ENCODE measurements at places on chromosomes 2 and 18.

- no peak for DNase-seq
Measured at GRCh38 chr2:222572264-222572721, 83.6 kb downstream of the FARSB start.

DNA sequence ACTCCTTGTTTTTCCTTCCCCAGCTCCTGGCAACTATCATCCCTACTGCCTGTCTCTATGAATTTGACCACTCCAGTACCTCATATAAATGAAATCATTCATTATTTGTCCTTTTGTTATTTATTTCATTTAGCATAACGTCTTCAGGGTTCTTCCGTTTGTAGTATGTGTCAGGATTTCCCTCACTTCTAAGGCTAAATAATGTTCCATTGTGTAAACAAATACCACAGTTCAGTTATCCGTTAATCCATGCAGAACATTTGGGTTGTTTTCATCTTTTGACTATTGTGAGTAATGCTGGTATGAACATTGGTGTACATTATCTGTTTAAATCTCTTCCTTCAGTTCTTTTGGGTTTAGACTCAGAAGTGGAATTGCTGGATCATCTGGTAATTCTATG is 18.8 kb downstream of the DYNC2LI1 start:
- no peak for DNase-seq

- DNase-seq, result no peak
Measured at GRCh38 chr2:58862244-58862643, 621.1 kb upstream of the FANCL start.

GRCh38 chr2:15609341-15610042 is 17.8 kb downstream of the DDX1 start:
- DNase-seq, result no peak

DNA sequence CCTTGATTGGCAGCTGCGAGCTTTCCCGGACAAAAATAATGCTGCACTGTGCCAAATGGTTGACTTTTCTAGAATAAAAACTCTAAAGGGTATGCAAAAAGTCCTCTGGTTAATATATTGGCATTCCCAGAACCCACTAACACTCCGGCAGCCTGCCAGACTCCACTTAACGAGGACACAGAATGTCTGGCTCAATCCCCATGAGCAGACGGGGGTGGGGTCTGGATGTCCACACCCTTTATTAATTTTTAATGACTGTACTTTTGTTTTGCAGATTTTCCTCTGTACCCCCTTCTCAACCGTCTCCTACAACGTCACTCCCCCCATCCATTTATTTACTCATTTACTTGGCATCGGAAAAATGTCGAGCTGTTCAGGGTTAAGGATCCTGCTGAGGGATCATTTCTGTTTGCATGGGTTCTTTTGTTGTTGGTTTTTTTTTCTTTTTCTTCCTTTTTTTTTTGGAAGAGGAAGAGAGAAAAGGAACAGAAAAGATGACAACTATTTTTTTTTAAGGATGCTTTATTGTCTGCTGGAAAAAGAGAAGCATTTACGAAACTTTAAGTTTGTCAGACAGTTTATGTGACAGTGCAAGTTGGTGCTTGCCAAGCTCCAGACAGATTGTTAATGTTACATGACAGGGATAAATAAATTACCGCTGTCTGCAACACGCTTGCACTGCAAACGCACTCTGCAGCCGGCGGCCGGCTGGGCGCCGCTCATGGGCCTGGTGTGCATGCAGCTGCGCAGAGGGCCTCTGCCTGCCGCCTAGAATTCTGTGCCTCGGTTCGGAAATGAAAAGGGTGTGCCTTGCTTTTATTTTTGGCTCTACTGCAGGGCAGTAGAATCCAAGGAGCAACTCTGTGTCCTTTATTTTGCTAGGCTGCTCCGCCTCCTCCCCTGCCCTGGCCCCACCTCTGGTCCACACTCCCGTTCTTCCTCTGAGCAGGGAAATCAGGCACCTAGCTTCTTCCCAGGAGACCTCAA is 3.6 kb downstream of the LDLRAD4 start:
- peak; percentile 12 for DNase-seq

GRCh38 chr2:44097322-44097907 is 71.3 kb upstream of the PPM1B start:
- DNase-seq, result no peak

DNA sequence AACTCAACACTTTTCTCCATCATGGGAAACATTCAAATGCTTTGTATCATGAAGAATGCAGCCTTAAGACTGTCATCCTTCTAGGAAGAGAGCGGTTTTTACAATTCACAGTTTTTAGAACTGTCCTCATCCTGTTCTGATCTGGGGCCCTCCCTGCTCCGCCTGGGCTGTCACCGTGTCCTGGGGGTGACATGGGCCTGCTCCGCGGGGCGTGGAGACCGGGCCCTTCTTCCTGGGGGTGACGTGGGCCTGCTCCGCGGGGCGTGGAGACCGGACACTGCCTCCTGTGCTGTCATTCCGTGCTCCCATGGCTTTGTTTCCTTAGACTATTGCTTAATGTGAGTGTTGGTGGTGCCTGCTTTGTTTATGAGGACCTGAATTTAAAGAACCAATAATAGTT is 122.8 kb downstream of the TMEM18 start:
- DNase-seq, result no peak

- no peak for DNase-seq
Measured at GRCh38 chr2:100875516-100876230, 55.7 kb downstream of the NPAS2 start.

GRCh38 chr2:207282916-207283315 is 117.2 kb upstream of the KLF7 start:
- no peak for DNase-seq

DNA sequence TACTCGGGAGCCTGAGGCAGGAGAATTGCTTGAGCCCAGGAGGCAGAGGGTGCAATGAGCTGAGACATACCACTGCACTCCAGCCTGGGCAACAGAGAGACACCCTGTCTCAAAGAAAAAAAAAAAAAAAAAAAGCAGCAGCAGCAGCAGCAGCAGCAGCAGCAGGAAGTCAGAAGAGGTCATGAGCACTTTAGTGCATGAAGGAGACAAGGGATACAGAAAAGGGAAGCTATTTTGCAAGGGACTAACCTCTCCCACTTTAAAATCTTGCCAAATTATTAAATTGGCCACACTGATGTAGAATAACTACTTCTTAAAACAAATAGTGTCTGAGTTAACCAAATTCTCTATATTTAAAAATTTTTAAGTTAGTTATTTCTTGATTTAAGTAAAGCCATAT is 113.4 kb upstream of the PDE1A start:
- no peak for DNase-seq

DNA sequence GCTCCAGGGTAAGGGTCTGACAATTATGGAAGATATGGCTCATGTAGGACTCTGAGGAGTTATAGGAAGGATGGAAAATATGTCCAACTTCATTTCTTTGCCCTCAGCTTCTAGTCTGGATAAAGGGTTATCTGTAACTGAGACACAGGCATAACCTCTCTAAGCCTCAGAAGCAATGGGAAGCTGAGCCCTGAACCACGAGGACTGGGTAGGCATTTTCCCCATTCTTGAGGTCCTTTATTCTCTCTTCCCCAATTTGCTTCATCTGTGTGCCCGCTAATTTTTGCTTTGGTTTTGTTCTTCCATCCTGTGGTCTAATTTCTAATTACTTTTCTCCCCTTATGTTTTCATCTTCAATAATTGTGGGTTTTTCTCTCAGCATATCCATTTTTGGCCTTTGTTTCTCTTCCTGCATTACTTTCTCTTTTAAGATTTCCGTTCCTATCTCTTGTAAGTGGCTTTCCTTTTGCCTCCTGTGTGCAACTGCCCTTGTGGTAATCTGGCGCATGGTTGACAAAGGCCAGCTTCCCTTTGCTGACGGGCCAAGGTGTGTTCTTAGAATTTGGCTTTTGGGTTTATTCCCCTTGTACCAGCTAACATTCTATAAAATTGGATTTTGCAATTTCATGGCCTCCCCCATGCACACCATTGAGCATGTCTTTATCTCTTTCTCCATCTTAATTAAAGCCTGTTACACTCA is 343.8 kb downstream of the TXNL1 start:
- DNase-seq, result no peak

GRCh38 chr2:235510318-235510717 is 16.5 kb downstream of the AGAP1 start:
- no peak for DNase-seq

GRCh38 chr18:21391074-21391673 is 149.1 kb downstream of the GREB1L start:
- no peak for DNase-seq

GRCh38 chr2:215870088-215870490 is 143.3 kb downstream of the MREG start:
- DNase-seq, result peak; percentile 80

DNA sequence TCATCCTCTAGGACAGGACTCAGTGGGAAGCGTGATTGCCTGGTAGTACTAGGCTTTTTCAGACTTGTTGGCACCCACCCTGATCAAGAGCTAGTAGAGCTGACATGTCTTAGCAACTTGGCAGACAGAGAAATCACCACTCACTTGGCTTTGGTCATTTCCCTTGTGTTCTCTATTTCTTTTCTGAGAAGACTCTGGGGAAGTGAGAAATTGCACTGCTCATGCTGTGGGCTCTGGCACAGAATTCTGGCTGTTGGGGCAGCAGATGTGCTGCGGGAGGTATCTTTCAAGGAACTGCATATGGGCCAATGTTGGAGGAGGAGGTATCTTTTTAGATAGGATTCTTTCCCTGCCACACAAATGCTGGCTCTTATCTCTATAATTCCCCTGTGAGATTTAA is 529.1 kb upstream of the MEX3C start:
- DNase-seq, result no peak

DNA sequence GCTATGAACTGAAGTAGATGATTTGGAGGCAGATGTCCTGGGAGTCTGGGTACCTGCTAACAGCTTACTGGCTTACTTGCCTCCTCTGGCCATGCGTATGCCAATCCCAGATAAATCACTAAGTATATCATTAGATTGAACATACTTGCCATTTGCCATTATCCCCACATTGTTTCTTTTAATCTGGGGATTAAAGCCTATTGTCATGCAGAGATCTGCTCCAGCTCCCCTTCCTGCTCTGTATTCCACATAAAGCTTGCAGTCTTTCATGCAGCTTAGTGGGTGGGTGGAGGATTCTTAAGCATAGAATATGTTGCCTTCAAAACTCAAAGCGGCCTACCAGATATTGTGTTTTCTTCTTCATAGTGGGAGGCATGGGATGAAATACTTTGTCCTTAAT is 311.8 kb upstream of the MMADHC start:
- DNase-seq, result no peak

- DNase-seq, result no peak
Measured at GRCh38 chr2:105753380-105753779, 8.7 kb downstream of the NCK2 start.

DNA sequence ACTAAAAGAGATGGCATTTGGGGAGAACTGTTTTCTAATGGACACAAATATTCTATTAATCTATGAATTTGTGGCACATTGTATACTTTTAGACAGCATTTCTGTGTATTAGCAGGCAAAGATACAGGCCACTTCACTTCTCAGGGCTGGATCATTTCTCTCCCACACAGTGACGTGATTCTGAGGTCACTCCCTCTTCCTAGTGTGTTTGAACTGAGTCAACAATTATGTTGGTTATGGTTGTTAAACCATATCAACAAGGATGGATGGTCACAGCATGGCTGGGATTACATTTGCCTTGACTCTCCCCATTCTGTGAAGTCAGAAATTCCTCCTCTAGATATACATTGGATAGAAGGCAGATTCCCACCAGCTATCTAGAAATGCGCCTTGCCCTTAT is 11.6 kb downstream of the NOSTRIN start:
- no peak for DNase-seq

GRCh38 chr2:134459706-134460406 is 206.0 kb downstream of the MGAT5 start:
- no peak for DNase-seq

DNA sequence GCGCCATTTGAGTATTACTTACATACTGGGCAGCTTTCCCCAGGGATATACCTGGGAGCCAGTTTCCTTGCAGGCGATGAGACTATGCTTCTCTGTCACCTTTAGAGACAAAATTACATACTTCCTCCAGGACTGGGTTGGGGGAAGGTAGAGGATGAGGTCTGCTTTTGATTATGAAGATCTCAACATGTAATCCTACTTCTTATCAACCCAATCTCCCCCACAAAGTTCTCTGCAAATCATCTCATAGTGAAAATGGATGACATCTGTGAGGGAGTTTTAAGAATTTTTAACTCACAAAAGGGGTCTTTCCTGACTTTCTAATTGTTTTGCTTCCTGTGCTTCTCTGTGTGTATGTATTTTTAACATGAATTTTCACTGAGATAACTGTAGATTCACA is 81.9 kb downstream of the TMEM131 start:
- DNase-seq, result no peak

DNA sequence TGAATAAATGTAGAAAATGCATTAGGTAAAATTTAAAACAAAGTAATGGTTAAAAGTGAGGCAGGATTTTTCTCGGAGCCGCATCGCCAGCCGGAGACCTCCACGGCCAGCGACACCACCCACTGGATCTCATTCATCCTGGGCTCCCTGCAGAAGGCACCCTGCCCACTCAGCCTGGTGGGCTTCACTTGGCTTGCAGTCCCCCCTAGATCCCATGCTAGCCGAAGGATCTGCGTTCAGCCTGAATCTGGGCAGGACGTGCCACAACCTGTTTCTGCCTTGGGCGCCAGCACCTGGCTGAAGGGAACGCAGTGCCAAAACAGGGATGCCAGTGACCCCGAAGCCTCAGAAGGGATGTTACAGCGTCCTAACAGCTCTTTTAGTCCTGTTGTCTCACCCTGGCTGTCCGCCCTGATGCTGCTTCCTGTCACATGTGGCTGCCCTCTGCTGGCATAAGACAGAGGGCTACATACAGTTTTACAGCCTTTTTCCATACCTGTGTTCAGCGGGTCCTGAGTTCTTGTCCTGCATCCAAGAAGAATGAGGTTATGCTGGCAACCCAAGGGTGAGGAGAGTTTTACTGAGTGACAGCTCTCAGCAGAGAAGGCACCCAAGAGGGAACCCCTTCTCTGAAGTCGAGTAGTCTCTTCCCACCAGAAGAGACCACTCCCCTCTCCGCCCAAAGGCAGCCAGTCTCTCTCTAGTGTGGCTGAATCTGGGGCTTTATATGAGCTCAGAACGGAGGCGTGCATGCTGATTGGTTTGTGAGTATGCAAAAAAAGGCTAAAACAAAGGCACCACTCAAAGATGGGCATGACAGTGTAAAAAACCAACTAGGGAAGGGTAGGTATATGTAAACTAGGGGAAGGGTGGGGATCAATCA is 173.1 kb upstream of the GYPC start:
- no peak for DNase-seq

Data from fibroblast of skin of left biceps (primary cell).